SJSA1 (cell line): ENCODE measurements at places on chromosomes 3 and 15. TPM values are rescaled to one million over a fixed set of nuclear protein-coding genes. Genes with fewer than 3 reads are reported as not detected.

The GUCA1C gene
- total RNA-seq, result not detected in 2 replicates

The CDC25A gene
- total RNA-seq, result 29.1 and 36.0 TPM in 2 replicates

The SEMA6D gene
- total RNA-seq, result 2.3 and 3.7 TPM in 2 replicates

- H3K27ac ChIP-seq, result no peak overlapping the region
- no peaks in the 10 kb centered on the region for H3K27me3 ChIP-seq
- no peak overlapping the region for H3K4me3 ChIP-seq
- no peak for DNase-seq
These were observed 367.6 kb upstream of the NDN start for GRCh38 chr15:24054547-24055245.

DNA sequence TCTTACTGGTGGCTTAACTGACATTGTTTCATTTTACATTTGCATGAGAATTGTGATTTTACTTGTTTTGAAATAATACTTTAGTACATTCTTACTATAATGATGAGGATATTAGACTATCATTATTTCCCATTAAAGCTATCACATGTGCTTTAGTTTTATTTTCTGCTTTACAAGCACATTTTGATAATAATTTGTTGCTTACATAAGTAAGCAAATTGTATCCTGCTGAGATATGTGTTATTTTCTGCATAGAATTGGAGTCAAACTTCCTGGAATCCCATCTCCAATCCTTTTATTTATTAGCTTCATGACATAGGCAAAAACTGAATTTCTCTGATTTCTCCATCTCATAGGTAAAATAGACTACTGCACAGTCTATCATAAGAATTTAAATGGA lies 847.4 kb downstream of the DIPK2A start:
- H3K27ac ChIP-seq, result no peak overlapping the region
- no peaks in the 10 kb centered on the region for H3K36me3 ChIP-seq
- H3K4me1 ChIP-seq, result no peaks in the 10 kb centered on the region
- H3K4me3 ChIP-seq, result no peak overlapping the region

DNA sequence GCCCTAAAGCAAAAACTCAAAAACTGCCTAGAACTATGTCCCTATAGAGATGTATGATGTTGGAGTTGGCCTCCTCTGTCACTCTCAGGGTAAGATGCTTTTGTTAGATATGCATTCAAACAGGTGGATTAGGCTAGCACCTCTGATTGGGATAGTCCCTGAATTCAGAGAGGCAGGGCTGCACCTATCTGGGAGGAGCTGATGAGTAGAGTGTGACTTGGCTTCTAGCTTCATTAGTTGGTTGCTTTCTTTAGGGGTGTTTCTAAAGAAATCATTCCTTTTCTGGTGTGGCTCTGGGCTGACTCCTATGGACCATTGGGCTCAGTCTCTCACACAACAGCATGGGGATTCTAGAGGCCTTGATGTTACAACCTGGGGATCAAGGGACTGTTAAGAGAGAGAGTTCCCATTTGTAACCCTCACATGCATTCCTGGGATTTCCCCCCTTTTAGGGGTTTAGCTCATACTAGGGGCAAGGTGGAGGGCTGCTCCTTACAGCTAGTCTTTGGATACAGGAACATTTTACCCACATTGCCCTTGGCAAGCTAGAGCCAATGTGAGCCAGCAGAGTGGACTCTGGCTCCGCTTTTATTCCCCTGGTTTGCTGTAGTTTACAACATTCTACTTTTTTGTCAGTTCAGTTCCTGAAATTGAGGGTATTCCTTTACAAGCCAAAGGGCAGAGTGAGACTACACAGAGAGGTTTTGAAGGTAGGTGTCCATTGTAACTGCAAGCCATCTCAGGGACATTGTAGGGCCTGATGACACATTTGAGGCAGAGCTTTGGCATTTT lies 7.5 kb downstream of the ZNF592 start:
- H3K4me3 ChIP-seq, result no peak overlapping the region
- no peaks in the 10 kb centered on the region for H3K27me3 ChIP-seq
- peaks cover 10% of the 10 kb centered on the region for H3K4me1 ChIP-seq
- peaks cover 13% of the 10 kb centered on the region for H3K36me3 ChIP-seq
- no peak overlapping the region for H3K27ac ChIP-seq

DNA sequence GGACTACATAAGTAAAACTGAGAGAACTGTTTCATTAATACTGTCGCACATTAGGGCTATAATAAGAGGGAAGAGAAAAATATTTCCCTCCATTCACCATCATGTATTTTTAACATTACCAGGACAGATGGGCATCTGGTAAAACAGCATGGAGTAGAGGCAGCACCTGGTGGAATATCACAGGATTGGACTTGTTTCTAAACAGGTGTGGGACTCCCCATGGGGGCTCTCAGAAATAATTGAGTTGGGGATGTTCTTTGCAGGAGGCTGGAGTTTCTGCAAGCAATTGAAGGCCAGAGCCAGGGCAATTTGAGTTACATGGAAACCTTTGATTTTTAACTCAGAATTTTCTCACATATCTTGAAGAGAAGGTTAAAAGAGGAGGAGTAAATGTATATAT lies 8.4 kb upstream of the MINDY2 start:
- no peaks in the 10 kb centered on the region for H3K36me3 ChIP-seq
- H3K4me3 ChIP-seq, result no peak overlapping the region
- no peak overlapping the region for H3K27ac ChIP-seq
- no peaks in the 10 kb centered on the region for H3K27me3 ChIP-seq
- no peaks in the 10 kb centered on the region for H3K4me1 ChIP-seq

DNA sequence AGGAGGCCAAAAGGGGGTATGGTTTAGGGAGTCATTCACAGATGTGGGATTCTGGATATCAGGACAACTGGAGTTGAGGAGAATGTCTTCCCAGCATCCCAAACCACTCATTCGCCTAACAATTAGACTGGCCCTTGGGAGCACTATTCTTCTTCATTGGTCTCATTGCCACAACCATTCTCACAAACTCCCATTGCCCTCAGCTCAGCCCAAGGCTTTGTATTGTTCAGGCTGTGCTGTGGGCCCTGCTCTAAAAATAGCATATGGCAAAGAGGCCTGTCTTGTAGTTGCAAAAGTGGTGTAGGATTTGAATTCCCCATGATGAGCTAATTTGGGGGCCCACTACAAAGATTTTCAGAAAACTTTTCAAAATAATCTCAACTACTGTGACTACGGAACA lies 6.3 kb upstream of the ADAMTS9 start:
- H3K36me3 ChIP-seq, result no peaks in the 10 kb centered on the region
- no peak overlapping the region for H3K4me3 ChIP-seq
- H3K27me3 ChIP-seq, result no peaks in the 10 kb centered on the region
- H3K4me1 ChIP-seq, result no peaks in the 10 kb centered on the region

DNA sequence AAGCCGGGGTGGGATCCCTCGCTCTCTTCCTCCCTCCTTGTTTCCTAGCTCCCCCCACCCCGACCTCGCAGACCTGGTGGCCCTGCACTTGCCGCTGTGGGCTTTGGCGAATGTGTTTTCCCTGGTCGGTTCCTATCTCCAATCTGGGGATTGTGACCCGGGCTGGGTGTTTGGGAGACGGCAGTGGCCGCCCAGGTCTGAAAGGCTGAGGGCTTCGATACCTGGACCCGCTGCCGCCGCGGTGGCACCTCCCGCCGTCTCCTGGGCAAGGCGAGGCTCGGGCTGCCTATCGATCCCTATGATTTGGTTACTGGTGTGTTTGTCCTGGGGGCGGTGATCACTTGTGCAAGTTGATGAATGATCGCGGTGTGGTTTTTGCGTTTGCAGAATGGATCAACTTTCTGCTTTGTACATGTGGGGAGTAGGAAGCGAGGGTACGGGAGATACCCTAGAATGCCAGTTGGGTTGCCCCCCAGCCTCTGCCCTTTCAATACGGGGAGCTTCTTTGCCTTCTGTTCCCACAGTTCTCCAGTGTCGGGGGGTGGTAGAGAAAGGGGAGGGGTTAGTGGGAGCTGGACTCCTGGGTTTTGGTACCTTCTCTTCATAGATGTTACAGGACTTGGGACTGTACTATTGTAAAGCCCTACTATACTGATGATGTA lies 3.0 kb downstream of the BBX start:
- DNase-seq, result no peak
- 0 out of 2 replicates have a peak overlapping the region, but pooled peaks have one; percentile 42 for H3K27ac ChIP-seq
- H3K27me3 ChIP-seq, result no peaks in the 10 kb centered on the region
- H3K4me3 ChIP-seq, result peak overlapping the region; percentile 72

- no peaks in the 10 kb centered on the region for H3K36me3 ChIP-seq
- no peaks in the 10 kb centered on the region for H3K4me1 ChIP-seq
- H3K27me3 ChIP-seq, result no peaks in the 10 kb centered on the region
- no peak overlapping the region for H3K27ac ChIP-seq
- no peak overlapping the region for H3K4me3 ChIP-seq
- no peak for DNase-seq
These were observed 114.1 kb upstream of the CHL1 start for GRCh38 chr3:82508-82907.
